ENCODE measurements at places on chromosomes 12 and 14.

DNA sequence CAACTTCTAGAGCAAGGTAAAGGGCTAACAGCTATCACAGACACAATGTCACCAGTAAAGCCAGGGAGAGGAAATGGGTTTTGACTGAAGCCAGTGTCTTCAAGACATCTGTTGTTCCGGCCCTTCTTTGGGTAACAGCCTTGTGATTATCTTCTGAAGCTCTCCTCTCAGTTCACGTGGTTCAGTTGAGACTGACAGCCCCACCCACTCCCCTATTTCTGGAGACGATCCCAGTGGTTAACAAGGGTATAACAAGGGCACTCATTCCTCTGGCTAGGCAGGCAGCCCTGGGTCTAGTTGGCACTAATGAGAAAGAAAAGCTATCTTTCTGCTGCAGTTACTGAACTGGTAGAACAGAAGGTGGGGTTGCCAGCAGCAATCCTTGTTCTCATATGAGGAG lies 6.9 kb downstream of the GNPTAB start:
- DNase-seq: no peak

DNA sequence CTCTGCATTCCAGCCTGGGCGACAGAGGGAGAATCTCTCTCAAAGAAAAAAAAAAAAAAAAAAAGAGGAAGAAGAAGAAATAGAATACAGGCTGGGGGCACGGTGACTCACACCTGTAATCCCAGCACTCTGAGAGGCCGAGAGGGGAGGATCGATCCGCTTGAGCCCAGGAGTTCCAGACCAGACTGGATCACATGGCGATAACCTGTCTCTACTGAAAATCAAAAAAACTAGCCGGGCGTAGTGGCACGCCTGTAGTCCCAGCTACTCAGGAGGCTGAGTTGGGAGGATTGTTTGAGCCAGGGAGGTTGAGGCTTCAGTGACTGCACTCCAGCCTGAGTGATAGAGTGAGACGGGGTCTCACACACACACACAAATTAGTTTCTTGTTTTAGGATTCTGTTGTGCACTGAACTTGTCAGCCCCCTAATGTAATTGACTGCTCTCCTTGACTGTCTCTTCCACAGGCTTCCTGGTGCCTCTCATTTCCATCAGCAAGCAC lies 963 bp upstream of the TINF2 start:
- no peak for DNase-seq

GRCh38 chr14:32480337-32480736 lies 151.2 kb downstream of the AKAP6 start:
- no peak for DNase-seq

- no peak for DNase-seq
Measured at GRCh38 chr12:4230526-4230925, 43.0 kb upstream of the CCND2 start.

- DNase-seq: no peak
Measured at GRCh38 chr12:121543786-121544185, 37.0 kb downstream of the KDM2B start.

DNA sequence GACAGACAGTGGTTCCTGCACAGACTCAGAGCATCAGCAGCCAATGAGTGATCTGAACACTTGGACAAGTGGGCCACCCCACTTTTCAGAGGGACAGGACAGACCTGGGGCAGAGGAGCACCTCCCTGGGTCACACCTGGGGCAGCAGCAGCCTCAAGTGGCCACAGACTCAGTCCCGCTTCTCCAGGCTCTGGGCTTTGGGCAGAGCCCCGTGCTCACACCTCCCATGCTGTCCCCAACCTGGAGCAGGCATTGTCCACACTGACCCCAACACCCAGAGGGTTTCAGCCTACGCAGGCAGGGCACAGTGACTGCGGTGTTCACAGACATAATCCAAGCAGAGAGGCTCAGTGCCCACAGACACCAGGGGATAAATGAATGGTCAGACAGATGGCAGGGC lies 135.5 kb upstream of the SFSWAP start:
- DNase-seq: no peak

DNA sequence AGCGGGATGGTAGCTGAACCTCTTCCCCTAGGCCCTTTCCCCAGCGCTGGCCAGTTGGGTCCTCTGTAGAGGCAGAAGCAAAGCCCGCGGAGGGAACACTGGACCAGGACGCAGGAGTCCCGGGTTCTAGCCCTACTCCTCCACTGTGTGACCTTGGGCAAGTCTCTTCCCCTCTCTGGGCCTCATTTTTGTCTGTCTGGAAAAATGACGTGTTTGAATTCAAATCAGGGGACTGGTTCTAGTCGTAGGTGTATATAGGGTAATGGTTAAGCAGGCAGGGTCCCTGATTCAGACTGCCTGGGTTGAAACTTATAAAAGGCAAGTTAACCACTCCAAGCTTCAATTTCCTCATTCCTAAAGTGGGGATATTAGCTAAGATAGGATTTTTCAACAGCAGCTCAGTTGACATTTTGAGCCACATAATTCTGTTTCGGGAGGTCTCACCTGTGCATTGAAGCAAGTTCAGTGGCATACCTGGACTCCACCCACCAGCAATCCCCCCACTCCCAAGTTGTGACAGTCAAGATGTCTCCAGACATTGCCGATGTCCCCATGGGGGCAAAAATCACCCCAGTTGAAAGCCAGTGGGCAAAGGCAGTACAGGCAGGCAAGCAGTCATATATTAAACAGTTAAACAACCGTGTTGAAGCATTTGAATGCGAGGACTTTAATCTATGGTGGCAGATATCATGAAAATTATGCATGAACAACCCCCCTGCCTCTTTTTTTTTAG lies 899 bp downstream of the TPCN1 start:
- DNase-seq: no peak

- no peak for DNase-seq
Measured at GRCh38 chr12:30635385-30635784, 60.3 kb downstream of the IPO8 start.

DNA sequence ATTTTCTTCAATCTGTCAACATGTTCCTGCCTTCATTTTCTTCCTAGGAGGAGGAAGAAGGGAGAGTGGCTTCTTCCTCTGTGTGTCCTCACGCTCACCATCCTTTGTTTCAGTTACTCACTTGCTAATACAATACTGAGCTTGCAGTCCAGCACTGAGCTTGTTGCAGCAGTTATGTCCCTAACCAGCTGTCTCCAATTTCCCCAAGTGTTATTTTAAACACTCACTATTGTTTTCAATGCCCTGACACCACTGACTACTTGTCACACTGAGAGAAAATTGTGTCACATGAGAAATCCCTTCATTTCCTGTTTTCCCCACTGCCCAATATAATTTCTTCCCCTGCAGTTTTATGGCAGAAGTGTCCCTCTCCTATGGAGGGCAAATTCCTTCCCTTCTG lies 53.4 kb downstream of the HSD17B6 start:
- DNase-seq: no peak

DNA sequence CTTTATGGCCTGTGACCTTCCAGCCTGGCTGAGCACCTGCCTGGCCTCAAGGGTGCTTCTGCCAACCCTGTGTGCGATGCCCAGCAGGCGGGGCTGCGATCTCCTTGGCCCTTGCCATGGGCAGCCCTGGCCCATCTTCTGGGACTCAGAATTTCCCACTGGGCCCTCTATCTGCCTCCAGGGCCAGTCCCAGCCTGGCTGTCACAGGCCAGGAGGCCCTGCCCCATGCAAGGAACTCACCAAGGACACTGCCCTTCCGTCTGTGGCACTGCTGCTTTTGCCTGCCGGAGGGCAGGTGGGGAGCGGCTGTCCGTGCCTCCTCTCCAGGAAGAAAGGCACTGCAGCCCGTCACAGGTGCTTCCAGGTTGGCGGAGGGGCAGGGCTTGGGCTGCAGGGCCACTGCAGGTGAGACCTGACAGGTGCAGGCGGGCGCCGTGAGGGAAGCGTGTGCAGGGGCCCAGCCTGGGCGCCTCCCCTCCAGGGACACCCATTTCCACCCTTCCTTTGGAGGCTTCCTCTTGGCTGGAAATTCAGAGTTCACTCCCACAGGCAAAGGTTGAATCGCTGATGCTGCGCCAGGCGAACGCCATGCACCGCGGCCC lies 177.8 kb downstream of the KIF26A start:
- no peak for DNase-seq

DNA sequence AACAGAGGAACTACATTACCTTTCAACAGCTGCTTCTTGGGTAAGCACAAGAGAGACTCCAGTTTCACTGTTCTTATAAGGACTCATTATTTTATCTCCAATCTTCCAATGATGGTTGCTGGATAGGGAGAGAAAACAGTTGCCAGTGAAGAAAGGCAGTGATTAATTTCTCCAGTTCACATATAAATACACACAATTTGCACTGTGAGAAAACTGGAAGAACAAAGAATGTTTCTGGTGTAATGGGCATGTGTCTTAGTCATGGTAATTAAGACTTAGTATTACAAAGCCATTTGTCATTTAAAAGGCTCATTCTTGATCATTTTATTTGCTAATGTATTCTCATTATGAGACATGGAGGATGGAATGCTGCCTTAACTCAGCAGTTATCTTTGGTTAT lies 78.0 kb upstream of the FAR2 start:
- no peak for DNase-seq

GRCh38 chr12:93085383-93086287 lies 156.5 kb upstream of the EEA1 start:
- no peak for DNase-seq

GRCh38 chr12:49223122-49223521 lies 34.2 kb upstream of the TUBA1A start:
- DNase-seq: no peak

- no peak for DNase-seq
Measured at GRCh38 chr12:104608998-104609397, 152.2 kb downstream of the CHST11 start.

- DNase-seq: no peak
Measured at GRCh38 chr14:91380123-91380522, 37.5 kb downstream of the CCDC88C start.

DNA sequence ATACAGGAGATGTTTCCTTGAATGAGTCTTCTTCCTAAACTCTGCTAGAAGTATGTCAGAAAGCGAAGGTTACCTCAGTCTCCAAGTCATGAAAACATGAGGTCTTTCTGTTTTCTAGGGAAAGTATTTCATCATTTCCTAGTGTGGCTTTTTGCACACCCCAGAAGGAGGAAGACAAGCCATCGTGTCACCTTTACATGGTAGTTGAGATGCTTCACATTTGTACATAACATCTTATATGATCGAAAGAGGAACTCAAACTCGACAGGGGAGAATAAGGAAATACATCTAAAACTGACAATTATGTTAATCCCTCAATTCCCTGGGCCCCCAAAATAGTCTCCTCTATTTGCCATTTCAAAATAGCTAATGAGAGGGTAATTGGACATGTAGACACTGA lies 214.1 kb upstream of the PLEKHG7 start:
- no peak for DNase-seq

- DNase-seq: no peak
Measured at GRCh38 chr12:107328442-107329133, 235.2 kb upstream of the CRY1 start.

DNA sequence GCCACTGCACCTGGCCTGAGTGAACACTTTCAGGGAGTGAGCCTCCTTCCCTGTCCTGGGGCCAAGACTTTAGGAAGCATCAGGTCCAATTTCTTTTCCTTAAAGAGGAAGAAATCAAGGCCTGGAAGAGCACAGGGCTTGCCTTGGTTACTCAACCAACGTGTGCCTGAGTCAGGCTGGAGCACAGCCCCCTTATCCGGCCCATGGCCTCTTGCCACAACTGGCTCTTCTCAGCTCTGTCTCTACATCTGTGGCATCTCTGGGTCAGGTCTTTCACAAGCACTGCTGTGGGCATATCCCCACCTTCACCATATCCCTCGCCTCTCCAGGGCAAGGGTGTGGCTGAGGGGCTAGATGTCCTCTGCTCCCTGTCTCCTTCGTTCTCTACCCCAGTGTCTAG lies 6.8 kb downstream of the MYH6 start:
- no peak for DNase-seq

DNA sequence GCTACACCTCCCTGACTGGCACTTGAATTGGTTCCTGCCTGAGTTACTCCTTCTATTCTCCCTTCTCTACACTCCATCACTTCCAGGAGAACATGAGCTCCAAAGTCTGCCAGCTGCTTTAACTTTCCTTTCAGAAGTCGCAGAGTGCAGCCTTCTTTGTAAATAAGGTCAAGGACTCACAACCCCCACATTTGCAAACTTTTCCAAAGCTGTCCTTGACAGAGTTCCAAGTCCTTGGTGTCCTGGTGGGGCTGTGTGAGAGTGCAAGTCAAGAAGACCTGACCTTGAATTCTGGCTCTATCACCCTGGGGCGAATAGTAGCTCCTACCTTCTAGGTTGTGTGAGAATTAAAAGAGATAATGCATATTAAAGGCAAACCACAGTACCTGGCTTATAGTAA lies 15.6 kb downstream of the CCDC198 start:
- no peak for DNase-seq

DNA sequence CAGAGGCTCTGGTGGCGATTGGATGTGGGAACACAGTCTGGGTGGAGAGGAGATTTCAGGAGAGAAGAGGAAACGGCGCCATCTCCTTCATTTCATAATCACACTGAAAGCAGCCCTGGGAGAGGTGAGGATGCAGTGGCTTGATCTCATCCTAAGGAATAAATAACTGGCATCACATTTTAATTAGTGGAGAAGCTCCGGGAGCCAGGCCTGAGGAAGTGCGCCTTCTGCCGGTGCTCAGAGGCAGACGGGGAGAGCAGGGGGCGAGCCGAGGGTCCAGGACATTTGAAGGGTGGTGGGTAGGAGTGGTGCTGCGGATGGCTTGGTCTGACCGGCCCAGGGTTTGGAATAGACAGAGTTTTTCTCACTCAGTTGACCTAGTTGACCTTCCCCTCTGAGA lies 265.0 kb downstream of the CACNA1C start:
- no peak for DNase-seq

- DNase-seq: no peak
Measured at GRCh38 chr14:98143566-98143965, 1128.4 kb downstream of the BCL11B start.

DNA sequence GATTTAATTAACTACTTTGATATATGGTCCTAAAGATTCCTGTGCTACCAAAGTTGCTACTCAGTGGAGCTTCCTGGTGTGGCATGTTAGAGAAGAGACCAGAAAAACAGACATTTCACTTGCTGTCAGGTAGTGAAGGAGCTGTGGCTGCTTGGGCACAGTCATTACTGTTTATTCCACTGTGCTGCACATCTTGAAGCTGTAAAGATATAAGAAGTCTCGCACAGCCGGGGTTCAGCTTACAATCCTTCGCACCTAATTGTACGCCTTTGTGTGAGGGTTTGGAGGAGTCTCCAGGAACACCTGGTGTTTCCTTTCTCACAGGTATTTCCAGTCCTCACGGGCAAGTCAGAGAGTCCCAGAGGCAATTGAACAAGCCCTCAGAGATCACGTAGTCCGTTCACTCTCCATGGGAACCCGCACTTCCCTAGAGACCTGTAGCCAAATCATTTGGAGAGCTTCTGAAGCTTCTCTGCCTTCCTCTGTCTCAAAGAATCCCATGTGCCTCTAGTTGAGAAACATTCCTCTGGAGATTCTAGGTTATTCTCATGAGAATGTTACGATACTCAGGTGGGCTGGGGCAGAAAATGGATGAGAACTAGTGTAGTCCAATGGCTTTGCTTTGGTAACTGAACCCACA lies 4.1 kb downstream of the EVL start:
- no peak for DNase-seq

- DNase-seq: no peak
Measured at GRCh38 chr12:95851606-95852005, 7.1 kb upstream of the SNRPF start.

GRCh38 chr12:120006258-120006975 lies 17.4 kb downstream of the BICDL1 start:
- DNase-seq: no peak

GRCh38 chr12:97875064-97875463 lies 412.5 kb downstream of the RMST start:
- DNase-seq: no peak

GRCh38 chr12:44015333-44015941 lies 179.6 kb downstream of the TMEM117 start:
- peak; percentile 20 for DNase-seq

GRCh38 chr12:132647858-132648257 lies 29.3 kb downstream of the P2RX2 start:
- no peak for DNase-seq

Data from non-pigmented ciliary epithelial cell (primary cell).